ENCODE measurements at places on chromosomes 1 and 21. TPM values are rescaled to one million over a fixed set of nuclear protein-coding genes. Genes with fewer than 3 reads are reported as not detected.

GRCh38 chr1:39892601-39893595, 8.8 kb downstream of the MYCL start:
- H3K4me1 ChIP-seq = peaks cover 5% of the 10 kb centered on the region
- H3K4me3 ChIP-seq = no peak overlapping the region
- peaks cover 58% of the 10 kb centered on the region for H3K27me3 ChIP-seq
- no peak overlapping the region for H3K27ac ChIP-seq
- H3K36me3 ChIP-seq = no peaks in the 10 kb centered on the region

GRCh38 chr1:238191170-238191569, 300.4 kb upstream of the ZP4 start:
- H3K4me3 ChIP-seq = no peak overlapping the region
- DNase-seq = no peak
- H3K4me1 ChIP-seq = no peaks in the 10 kb centered on the region
- H3K27me3 ChIP-seq = no peaks in the 10 kb centered on the region
- H3K36me3 ChIP-seq = no peaks in the 10 kb centered on the region

- no peaks in the 10 kb centered on the region for H3K4me1 ChIP-seq
- peaks cover 35% of the 10 kb centered on the region for H3K27me3 ChIP-seq
- H3K36me3 ChIP-seq = no peaks in the 10 kb centered on the region
- H3K27ac ChIP-seq = no peak overlapping the region
- no peak overlapping the region for H3K4me3 ChIP-seq
- no peak for DNase-seq
These were observed 34.1 kb downstream of the DDX20 start for GRCh38 chr1:111789666-111790316.

DNA sequence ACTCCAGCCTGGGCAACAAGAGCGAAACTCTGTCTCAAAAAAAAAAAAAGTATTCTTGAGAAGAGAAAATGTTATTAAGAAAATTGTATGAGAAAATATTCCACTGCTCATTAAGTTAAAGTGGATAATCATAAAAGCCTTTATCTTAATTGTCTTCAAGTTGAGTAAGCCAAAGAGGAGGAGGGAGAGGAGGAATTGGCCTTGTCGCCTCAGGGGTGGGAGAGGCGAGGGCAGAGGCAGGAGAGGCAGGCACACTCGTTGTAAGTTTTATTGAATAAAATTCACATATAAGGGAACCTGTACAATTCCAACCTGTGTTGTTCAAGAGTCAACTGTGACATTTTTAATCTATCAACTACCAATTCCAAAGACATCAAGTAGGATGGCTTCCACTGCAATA, 820.3 kb downstream of the USP25 start:
- H3K27ac ChIP-seq = no peak overlapping the region
- H3K4me1 ChIP-seq = no peaks in the 10 kb centered on the region
- no peak for DNase-seq
- no peaks in the 10 kb centered on the region for H3K27me3 ChIP-seq
- no peak overlapping the region for H3K4me3 ChIP-seq
- H3K36me3 ChIP-seq = no peaks in the 10 kb centered on the region

DNA sequence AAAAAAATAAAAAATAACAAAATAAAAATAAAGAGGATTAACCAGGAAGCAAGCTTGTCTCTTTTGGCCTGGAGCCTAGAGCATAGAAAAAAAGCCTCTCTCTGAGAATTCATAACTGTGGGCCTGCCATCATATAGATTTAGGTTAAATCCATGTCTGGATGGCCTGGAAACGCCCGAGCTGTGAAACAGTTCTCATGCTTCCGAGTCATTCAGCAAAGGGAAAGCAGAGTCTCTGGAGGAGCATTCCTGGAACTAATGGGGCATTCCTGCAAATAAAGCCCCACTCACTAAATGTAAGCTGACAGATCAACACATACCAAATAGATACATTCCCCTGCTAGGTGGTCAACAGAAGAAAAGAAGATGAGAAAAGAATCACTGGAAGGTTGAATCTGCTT, 75.8 kb upstream of the GNG4 start:
- no peak overlapping the region for H3K4me3 ChIP-seq
- no peaks in the 10 kb centered on the region for H3K4me1 ChIP-seq
- H3K27ac ChIP-seq = no peak overlapping the region
- H3K27me3 ChIP-seq = no peaks in the 10 kb centered on the region
- DNase-seq = no peak

DNA sequence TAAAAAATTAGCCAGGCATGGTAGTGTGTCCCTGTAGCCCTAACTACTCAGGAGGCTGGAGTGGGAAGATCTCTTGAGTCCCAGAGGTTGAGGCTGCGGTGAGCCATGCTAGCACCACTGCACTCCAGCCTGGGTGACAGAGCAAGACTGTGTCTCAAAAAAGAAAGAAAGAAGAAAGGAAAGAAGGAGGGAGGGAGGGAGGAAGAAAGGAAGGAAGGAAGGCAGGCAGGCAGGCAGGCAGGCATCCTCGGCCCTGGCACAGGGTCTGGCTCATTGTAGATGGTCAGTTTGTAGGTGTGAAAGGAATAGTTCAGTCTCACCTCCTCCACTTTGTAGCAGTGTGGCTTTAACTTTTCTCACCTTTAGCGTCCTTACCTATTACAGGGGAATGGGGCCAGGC, 25.0 kb downstream of the NAV1 start:
- no peak for DNase-seq
- H3K4me3 ChIP-seq = no peak overlapping the region
- H3K27ac ChIP-seq = no peak overlapping the region
- no peaks in the 10 kb centered on the region for H3K27me3 ChIP-seq

DNA sequence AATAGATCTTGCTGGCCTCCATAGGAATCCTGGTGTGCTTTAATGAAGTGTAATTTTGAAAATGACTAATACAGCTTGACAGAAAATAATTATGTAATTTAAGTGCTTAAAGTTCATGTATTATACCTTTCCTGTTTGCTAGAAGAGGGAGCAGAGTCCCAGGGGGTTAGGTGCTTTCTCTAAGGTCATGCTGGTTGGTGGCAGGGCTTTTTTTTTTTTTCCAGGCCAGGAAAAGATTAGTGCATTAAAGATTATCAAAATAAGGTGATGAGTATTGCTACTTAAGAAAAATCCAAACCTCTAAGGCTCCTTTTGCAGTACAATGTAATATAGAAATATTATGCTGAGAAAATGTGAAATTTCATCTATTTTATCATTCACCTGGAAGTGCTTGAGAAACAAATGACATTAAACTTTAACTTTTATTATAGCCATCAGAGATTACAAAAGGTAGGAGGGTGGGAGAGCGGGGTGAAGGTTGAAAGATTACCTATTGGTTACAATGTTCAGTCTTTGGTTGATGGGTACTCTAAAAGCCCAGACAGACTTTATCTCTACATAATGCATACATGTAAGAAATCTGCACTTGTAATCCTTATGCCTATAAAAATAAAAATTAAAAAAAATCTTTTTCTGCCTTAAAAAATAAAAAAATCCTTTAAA, 110.8 kb downstream of the RABGAP1L start:
- no peaks in the 10 kb centered on the region for H3K36me3 ChIP-seq
- H3K27me3 ChIP-seq = no peaks in the 10 kb centered on the region
- H3K27ac ChIP-seq = no peak overlapping the region

- no peaks in the 10 kb centered on the region for H3K36me3 ChIP-seq
- no peak overlapping the region for H3K27ac ChIP-seq
- H3K27me3 ChIP-seq = peaks cover 2% of the 10 kb centered on the region
- H3K4me1 ChIP-seq = peaks cover 2% of the 10 kb centered on the region
- DNase-seq = no peak
- no peak overlapping the region for H3K4me3 ChIP-seq
These were observed 2.0 kb downstream of the PCP4 start for GRCh38 chr21:39869141-39869818.

DNA sequence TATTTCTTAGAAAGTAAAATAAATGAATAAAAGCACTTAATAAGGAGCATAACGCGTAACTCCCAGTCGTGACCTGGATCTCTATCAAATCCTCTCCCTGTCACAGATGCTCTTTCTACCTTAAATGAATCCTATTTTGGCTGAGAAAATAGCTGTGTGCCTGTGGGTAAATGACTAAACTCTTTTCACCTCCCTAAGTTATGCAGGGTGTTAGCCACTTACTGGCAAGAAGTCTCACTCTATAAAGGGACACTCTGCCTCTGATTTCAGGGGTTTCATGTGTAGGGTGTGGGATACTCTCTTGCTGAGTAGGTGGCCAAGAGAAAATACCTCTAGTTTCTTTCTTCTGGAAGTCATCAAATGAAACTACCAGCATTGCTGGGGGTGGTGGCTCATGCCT, 24.3 kb upstream of the PPP1R15B start:
- H3K27ac ChIP-seq = no peak overlapping the region
- no peak overlapping the region for H3K4me3 ChIP-seq
- peaks cover 49% of the 10 kb centered on the region for H3K36me3 ChIP-seq

NPHS2 gene
- not detected for total RNA-seq

GRIK3 gene
- not detected for total RNA-seq

KRTAP10-12 gene
- total RNA-seq = not detected

HUNK gene
- 0.33 TPM for total RNA-seq

ARMH1 gene
- 133 TPM for total RNA-seq

PIK3R3 gene
- total RNA-seq = 3.2 TPM

PLA2G2F gene
- not detected for total RNA-seq

CLIC6 gene
- total RNA-seq = not detected

KRTAP7-1 gene
- not detected for total RNA-seq
